NCI-H226 (cell line): ENCODE measurements at places on chromosomes 5 and 9.
A peak's percentile ranks its signal among the peaks of the same experiment; 100 is the strongest.

GRCh38 chr9:121197132-121197531 lies 4.5 kb downstream of the RAB14 start:
- no peak for DNase-seq

DNA sequence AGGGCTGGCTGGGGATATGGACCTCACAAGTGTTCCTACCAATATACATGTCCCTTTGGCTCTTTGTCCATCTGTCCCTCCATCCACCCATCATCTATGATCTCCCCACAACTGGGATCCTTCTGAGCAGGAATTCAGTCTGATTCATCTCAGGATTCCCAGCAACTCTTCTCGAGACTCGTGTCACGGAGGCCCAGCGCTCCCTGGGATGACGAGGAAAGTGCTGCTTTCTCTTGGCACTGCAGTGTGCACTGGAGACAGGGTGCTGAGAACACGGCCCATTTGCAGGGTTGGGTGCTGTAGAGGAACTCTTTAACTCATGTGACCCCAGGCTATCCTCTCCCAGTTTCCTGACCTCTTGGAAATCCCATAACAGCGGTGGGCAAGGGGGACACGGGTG lies 72.9 kb downstream of the ANGPTL2 start:
- DNase-seq: no peak

DNA sequence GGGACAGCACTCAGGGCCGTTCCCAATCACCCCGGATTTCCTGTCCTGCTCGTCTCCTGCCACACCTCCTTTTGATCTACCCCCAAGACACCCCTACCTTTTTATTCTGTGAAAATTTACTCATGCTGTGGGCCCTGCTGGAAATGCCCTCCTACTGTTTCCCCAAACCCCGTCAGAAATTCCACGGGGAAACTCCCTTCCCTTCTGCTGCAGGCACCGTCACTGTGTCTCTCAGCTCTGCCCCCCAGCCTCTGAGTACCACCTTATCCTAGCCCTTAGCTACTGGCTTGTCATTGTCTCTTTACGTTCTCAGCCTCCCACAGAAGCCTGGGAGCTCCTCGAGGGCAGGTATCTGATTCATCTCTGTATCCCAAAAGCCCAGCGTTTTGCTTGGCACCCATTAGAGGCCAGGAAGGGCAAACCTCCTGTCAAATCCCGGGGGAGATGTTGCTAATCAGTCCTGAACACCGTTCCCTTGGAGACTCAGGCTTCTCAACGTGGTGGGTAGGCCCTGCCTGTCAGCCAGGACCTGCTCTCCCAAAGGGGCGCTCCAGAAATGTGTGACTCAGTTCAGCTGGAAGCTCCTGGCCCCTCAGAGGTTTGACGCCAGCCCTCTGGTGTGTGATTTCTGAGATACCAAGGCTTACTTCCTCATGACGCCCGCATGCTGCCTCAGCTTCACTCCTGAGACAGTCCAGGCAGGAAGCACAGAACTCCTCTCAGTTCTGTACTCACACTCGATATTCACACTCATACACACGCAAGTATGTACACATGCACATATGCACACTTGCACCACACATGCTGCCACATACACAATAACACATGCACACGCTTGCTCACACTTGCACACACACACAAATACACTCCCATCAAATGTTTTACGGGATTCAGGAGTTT lies 50.7 kb upstream of the GRHPR start:
- peak; percentile 68 for DNase-seq

DNA sequence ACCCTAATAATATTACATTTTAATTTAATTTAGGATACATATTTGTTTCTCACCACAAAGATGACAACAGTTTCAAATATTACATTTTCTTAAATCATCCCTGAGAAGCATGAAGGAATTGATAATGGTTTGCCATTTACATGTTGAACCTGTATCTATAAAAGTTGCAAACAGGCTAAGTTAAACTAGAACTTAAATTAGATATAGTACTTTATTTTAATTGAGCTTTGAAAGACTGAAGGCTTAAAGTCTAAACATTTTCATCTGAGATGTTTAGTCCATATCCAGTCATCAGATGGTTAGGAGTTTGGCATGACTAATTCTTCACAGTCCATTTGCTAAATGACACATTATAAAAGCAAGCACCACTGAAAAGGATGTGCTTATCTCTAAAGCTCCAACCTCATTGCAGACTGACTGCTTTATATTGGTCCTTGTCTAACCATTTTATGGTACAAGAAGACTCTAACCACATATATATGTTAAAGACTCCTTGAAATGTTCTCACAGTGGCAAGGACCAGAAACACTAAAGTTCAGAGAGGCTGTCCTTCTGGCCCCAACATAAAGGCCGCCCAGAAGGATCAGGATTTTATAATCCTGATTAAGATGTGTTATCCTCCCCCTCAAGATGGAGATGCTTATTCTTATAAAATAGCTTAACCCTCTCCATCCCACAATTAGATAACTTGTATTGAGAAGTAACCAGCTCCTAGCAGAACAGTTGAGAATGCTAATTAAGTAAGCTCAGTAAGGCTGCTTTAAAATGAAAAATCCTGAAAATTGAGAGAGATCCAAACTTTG lies 25.8 kb downstream of the WNT8A start:
- no peak for DNase-seq

DNA sequence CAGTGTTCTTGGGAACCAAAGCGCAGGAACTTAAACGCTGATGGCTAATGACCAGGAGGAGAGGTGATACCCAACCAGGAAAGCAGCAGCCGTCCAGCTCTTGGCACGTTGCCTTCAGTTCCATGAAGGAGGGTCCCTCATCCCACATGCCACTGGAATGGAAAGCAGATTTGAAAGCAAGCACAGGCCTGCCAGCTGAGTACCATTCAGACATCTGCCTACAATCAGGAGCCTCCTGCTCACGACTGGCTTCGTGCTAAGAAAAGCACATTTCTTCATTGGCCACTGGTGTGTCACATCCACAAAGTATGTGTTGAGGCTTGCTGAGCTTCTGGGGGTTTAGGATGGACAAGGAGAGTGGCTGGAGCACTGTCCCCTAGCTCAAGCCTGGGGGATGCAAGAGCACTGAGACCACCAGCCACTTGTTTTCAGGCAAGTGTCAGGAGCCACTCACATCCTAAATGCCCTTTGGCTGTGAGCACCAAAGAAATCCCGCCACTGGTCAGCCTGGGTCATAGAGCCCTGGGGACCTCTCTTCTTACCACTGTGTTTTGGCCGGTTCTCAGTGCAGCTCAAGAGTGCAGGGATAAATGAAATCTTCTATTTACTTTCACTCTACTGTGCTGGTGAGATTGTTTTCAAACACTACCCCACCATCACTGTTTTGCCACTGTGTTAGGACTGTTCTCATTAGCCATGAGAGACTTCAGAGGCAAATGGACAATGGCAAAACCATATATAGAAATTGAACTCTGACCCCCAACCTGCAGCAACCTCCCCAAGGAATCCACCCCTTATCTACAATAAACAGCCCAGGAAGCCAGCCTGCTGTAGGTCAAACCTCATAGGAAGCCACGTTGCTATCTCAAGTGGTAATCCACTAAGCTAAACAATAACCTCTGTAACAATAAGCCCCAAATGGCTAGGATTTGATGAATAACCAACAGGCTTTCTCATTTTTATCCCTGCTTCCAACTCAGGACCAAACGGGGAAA lies 58.3 kb downstream of the MTX3 start:
- no peak for DNase-seq

- no peak for DNase-seq
Measured at GRCh38 chr5:61603211-61603908, 271.3 kb downstream of the ZSWIM6 start.

GRCh38 chr9:94656200-94656599 lies 16.9 kb upstream of the FBP1 start:
- DNase-seq: no peak

DNA sequence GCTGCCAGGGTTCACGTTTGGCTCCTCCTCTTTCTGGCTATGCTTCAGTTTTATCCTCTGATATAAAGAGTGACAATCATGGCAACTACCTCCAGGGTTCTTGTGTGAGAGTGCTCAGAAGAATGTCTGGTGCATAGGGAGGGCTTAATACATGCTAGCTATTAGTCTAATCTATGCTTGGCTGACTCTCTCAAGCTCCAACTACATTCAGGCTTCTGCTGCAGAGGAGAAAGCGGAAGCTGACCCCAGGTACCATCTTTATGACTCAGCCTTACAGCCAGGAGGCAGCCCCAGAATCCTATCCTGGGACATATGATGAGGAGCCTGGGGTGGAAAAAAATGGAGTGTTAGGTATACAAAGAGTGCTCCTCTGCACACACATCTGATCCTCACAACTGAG lies 32.1 kb upstream of the RASGRF2 start:
- DNase-seq: no peak

GRCh38 chr5:39422036-39422606 lies 2.7 kb downstream of the DAB2 start:
- DNase-seq: no peak

- peak; percentile 20 for DNase-seq
Measured at GRCh38 chr5:72658761-72659540, 151.7 kb upstream of the ZNF366 start.

GRCh38 chr9:88258601-88259000 lies 120.3 kb upstream of the SPATA31C2 start:
- DNase-seq: peak; percentile 35

- no peak for DNase-seq
Measured at GRCh38 chr5:128777052-128777451, 188.2 kb upstream of the SLC27A6 start.

DNA sequence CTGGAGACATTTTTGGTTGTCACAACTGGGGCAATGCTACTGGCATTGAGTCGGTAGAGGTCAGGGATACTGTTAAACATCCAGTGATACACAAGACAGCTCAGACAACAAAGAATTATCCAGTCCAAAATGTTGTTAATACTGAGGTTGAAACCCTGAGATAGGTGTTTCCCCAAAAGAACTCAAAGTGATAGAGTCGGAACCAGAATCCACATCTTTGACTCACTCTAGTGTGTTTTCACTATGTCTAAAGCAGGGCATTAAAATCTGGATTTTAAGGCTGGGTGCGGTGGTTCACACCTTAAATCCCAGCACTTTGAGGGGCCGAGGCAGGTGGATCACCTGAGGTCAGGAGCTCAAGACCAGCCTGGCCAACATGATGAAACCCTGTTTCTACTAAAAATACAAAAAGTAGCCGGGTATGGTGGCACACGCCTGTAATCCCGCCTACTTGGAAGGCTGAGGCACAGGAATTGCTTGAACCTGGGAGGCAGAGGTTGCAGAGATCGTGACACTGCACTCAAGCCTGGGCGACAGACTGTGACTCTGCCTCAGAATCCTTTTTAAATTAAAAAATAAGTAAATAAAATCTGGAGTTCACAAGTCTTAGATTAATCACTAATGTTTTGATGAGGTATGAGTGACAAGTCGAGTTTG lies 17.0 kb downstream of the SLC31A1 start:
- DNase-seq: no peak

DNA sequence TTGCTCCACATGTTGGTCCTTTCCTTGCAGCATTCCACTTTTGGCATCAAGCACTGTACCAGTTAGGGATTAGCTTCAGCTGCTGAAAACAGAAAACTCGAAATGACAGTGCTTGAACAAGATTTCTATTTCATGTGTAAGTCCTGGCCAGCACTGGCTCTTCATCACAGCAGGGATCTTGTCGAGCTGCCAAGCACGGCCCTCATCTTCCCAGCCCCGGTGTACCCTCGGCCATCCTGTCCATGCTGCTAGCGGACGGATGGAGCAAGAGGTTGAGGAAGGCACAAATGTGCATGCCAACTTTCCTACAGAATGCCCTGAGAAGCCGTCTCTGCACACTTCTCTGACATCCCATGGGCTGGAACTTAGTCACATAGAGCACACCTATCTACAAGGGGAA lies 130.6 kb downstream of the TENT4A start:
- DNase-seq: no peak

- DNase-seq: no peak
Measured at GRCh38 chr5:42168091-42168670, 243.1 kb downstream of the FBXO4 start.

DNA sequence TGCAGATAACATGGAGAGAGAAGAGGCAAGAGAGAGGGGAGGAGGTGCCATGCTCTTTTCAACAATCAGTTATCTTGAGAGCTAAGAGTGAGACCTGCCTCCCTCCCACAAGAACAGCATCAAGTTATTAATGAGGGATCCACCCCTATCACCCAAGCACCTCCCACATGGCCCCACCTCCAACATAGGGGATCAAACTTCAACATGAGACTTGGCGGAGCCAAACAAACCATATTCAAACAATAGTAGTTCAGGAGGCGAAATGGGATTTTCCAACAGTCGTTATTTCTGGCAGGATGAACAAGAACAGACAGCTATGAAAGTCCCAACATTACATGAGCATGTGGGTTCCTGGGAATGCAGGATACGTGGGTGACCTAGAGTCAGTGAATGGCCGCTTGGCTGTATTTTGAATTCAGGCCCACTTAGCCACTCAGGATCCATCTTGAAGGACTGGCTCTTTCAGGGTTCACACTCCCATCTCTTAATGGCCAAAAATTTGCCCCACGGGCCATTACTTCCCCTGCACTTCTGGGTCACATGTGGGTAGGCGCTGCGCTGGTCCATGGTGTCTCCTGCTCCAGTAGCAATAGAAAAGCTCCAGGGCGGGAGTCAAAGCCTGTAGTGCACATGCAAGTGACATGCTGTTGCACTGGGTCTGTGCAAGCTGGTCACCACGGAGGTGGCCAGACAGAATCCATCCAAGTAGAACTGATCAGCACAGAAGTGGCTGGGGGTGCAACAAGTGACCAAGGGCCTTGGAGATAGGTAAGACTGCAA lies 7.1 kb upstream of the FAF2 start:
- DNase-seq: no peak

DNA sequence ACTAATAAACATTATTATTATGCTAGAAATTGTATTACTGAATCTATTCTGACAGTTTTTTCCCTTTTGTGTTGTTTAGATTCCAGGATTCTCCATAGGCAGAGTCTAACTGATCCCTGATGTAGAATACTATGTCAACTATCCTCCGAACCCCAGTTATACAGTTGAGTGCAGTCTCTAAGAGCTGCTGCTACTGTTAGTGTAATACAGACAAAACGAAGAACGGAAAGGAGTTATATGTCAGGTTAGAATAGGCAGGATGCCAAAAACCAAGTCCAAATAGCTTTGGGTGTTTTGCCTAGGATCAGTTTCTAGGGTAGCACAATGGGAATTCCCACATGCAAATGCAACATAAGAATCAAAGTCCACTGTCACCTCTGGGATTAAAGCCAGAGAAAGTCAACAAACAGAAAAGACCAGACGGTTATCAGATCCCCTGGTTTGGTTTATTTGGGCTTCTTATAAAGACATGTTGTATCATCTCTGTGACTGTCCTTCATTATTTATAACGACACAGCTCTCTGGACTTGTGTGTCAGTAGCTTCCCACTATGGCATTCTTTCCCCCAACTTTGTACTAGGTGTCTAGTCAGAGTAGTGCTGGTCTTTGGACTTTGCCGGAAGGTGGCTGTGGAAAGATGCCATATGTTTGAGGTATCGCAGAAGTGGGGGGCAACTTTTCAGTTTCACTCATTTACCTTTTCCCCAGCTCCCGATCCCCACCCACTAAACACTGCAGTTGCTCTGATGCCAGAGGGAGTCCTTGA lies 14.9 kb upstream of the TMEM38B start:
- DNase-seq: no peak

DNA sequence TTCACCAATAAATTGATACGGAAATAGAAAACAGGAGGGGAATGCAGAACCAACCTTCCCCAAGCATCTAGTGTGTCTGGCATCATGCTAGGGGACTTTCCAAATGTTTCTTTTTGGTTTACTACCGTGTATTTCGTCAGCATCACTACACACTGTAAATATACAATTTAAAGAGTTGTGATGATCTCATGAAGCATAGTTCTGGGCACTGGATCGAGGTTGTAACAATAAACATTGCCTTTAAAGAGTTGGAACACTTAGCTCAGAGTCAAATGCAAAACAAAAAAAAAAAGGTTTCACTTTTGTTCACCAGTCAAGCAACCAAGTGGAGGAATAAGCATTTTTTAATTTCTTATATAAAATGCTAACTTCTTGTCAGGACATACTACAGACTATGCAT lies 2.9 kb upstream of the SCAI start:
- no peak for DNase-seq
